ENCODE measurements at places on chromosomes 1 and 21.
A peak's percentile ranks its signal among the peaks of the same experiment; 100 is the strongest.

DNA sequence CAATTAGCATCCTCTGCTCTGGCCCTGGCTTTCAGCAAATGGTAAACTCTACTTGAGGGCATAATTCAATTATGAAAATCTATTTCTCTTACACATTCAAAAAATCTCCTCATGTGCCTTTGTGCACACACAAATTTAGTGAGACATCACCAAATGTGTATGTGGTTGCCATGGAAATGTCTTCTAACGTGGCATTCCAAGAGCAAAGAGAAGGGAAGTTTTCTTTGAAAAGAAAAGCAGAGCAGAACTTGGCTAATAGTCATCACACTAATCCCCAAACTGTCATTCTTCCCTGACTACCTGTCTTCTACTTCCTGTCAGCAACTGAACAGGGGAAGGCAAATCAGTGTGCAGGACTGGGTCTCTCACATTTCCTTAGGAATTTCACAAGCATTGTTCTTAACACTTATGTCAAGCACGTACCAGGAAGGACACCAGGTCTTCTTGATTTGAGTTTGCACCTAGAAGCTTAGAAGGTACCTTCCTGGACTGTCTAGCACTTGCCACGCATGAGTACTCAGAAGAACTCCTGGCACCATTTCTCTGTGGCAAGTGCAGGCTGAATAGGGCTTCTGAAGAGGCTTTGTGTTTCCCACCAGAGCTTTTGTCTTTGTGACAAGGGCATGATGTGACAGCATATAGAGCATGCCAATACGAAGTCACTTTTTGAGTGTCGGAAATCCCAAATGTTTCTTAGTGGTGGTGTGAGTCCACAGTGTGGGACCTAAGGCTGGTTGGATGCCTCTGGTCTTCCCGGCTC lies 32.3 kb downstream of the MAN1C1 start:
- no peak for DNase-seq

GRCh38 chr1:118101515-118101844 lies 83.5 kb downstream of the SPAG17 start:
- DNase-seq, result no peak

GRCh38 chr1:221760911-221761310 lies 19.0 kb upstream of the DUSP10 start:
- no peak for DNase-seq

DNA sequence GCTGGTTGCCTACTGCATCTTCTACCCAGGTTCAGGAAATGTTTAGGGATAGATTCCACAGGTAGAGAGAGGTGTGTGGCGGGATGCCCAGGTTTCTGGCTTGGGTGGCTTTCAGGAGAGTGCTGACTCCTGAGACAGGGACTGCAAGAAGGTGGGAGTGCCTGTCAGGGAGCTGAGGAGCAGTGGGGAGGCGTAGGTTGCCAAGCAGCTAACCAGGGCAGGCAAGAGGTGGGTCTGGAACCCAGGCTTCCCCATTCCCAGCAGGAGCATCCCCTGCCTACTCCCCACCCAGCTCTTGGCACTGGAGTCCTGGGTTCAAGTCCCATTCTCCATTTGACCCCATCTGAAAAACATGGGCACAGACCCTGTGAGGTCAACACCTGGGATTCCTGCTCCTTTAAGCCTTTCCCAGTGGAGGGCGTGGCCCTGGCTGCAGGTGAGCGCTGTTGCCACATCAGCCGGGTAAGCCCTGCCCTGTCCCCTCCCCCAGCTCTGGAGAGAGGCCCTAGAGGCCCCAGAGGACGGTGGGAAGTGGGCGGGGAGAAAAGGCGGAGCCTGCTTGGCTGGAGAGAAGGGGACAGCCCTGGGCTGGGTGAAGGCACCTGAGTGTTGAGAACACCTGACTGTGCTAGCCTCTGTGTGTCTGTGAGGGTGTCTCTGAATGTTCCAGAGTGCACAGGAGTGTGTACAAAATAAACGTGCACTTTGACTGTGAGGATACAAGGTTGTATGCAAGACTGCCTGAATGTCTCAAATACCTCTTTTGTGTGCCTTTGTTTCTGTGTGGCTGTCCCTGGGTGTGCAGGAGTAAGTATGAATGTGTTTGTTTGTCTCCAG lies 14.0 kb upstream of the SYNC start:
- peak; percentile 88 for DNase-seq

- no peak for DNase-seq
Observed at GRCh38 chr1:166980818-166981217, 5.5 kb upstream of the ILDR2 start.

DNA sequence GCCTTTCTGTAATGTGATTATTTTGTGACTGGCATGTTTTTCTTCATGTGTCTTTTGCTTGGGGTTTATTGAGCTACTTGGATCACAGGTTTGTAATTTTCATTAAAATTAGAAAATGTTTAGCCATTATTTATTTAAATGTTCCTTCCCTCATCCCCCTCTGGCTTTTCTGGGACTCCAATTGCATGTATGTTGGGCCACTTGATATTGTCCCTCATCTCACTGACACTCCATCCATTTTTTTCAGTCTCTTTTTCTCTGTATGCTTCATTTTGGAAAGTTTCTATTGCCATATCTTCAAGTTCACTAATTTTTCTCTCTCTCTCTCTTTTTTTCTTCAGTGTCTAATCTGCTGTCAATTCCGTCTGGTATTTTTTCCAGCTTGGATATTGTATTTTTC lies 390.1 kb downstream of the PRDM2 start:
- DNase-seq, result no peak

DNA sequence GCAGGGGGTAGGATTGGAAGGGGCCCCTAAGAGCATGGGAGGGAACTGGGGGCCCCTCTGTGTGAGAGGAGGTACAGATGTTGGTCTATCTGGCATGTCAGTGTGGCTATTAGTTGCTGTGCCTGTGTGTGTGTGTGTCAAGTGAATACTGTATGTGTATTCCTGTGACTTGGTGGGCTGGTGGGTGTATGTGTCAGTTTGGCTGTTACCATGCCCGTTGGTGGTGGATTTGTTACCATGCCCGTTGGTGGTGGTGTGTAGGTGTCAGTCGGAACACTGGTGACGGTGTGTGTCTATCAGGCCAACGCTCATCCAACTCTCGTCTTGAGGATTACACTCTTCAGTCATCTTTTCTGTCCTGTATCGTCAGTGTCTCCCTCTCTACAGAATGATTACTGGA lies 22.6 kb downstream of the TFAP2E start:
- no peak for DNase-seq

DNA sequence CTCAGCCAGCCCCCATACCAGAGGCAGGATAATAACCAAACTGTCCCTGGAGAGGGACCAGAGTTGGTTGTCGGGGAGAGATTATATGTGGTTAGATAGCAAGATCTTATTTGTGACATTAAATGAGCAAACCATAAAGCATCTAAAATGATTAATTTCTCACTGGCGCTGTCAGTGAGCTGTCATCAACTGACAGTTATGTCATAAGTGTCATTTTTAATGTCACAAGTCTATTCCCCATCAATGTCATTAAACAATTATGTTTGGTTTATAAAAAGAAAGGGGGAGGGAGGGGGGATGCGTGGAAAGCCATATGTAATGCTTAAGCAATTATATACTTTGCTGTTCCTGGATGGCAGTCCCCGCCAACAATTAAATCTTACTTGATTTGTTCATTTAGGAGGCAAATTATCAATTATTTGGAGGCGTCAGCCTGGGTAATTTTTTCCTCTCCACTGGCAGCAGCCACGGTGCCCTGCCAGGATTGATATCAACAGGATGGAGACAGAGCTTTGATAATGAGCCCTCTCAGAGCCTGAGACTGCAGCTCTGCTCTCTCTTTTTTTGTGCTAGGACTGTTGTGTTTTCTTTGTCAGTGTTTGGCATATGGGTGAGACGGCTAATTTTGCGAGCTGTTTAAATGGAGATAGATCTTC lies 333.6 kb upstream of the CAMK1G start:
- DNase-seq, result no peak

DNA sequence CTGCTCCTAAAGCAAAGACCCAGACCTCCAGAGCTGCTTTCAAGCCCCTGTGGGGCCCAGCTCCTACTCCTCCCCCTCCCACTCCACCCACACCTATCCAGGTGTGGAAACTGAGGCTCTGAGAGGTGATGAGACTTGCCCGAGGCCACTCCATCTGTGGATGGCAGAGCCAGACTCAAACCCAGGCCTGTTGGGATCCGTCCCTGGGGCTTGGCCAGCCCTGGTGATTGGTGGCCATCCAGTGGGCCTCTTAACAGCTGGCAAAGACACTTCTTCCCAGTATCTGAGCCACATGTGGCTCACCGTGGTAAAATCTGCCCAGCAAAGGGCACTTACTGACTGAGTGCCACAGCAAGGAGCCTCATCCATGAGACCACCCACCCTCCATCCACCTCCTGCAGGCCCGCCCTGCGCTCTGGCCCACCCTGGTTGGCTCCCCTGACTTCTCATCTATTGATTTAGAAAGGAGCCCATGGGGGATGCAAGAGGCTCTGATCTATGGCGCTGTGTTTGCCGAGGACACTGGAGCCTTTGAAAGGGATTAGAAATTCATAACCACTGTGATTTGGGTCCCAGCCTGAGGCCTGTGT lies 398.5 kb downstream of the PTPRU start:
- no peak for DNase-seq

- DNase-seq, result no peak
Observed at GRCh38 chr21:46617267-46618051, 12.6 kb upstream of the S100B start.

DNA sequence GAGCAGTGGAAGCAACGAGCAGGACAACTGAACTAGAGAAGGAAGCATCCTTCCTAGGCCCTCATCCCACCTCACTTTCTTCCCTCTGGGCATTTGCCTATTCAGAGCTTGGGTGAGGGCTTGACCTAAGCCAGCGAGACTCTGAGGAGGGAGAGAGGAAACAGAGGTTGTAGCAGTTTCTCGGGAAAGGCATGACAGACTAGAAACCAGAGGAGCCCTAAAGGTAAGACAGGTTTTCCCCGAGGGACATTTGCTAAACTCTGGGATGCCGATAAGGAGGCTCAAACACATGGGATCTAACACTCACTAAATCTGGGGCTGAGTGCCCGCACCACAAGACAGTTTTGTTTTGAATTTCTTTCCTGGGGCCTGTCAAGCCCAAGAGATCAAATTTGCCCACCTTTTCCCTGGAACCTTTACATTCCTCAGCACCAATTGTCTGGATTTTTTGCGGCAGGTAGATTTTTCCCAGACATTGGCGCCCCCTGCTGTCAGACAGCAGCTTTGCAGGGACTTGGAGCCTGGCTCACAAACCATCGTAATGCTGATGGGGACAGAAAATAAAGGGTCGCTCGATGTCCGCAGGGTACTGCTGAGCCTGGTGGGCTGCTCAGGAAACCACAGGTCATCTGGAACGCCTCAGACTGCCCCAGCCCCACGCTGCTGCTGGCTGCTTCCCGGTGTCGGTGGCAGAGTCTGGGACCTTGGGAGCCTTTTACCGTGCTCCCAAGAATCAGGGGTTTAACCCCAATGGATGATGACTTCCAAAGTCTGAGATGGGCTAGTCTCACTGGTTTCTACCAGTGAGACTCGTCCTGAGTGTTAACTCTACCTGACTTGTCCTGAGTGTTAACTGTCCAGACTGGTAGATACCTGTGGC lies 23.4 kb upstream of the TSPAN2 start:
- DNase-seq, result no peak

DNA sequence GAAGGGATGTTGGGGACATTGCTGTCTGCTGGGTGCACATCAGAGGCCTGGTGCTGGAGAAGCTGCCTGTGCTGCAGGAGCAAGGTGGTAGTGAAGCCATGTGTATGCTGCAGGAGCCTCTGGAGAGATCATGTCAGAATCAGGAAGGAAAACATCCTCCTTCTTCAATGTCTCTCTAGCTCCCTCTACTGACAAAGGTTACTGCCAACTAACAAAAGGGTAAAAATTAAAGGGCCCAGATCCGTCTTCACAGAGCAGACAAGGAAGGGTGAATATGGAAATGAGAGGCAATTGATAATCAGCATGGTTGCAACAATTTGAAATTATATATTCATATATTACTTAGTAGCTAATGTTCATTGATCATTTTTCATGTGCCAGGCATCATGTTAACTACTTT lies 32.2 kb downstream of the FAM177B start:
- DNase-seq, result no peak

GRCh38 chr1:31344503-31344902 lies 28.4 kb downstream of the FABP3 start:
- no peak for DNase-seq

GRCh38 chr1:12438349-12438924 lies 179.6 kb downstream of the DHRS3 start:
- no peak for DNase-seq

DNA sequence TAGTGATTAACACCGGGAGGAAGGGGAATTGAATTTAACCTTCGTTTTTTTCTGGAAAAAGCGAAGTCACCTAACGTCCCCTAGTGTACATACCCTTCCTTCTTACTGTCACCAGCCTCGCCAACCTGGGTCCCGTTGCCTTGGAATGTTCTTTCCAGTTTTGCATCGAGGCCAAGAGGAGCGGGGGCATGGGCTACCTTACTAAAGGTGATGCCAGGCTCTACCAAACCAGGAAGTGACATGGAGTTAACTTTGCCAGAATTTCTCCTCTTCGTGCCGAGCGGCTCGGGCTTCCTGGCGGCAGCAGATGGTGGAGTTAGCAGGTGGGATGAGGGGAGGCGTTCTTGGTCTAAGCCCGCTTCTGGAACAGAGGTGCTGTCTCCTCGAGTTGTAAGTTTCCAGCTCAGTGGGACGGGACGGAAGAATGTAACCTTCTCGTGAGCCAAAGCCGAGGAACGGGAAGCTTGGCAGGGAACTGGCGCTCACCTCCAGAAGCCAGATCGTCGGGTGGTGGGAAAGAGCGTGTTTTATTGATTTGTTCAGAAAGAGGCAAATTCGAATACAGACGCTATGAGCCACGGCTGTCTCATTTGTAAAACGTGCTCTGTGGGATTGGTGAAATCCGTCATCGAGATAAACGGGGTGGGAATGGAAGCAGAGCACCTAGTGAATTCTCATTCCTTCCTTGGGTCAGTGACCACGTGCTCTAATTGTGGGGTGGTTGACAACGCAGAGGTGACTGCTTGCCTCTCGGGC lies 486 bp downstream of the NIPAL3 start:
- DNase-seq, result no peak

DNA sequence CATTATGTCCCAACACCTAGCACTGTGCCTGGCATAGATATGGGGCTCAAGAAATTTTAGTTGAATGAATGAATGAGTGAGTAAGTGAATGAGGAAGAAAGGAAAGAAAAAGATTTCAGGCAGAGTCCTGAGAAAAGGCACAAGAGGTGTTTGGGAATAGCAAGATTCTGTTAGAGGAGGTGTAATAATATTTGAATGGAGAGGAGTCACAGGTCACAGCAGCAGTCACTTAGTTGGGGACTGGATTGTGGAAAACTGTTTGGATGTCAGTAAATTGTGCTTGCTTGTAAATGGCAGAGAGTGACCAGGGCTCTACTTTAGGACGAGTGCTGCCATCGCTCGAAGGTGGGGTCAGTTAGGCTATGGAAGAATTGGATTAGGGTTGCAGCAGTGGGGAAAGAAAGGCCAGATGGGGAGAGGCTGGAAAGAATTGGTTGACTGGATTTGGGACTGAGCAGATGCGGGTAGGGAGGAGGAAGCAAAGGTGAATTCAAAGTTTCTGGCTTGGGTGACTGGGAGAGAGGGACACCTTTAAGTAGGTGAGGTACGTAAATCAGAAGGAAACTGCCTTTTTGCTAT lies 9.3 kb downstream of the CDC14A start:
- no peak for DNase-seq

GRCh38 chr1:20483833-20484518 lies 2.0 kb downstream of the CAMK2N1 start:
- peak; percentile 49 for DNase-seq

Measured in HuH-7.5 (cell line).